ENCODE measurements at places on chromosomes 11 and 22.

DNA sequence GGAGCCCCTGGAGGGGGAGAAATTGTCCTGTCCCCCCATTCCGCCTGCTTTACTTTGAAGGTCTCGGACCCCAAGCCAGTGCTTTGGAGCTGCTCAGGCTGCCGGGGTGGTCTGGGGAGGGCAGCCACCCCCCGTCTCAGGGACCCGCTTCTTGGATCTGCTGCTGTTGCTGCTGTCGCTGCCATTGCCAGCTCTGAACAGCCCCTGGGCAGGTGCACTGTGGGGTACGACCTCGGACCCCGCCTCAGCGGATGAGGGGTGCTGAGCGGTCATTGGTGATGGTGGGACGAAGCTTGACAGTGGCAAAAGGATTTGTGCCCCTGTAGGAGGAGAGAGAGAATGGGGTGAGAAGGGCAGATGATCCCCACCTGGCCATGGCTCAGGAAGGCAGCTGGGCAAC lies 1.1 kb upstream of the SLC16A8 start:
- DNase-seq: no peak

DNA sequence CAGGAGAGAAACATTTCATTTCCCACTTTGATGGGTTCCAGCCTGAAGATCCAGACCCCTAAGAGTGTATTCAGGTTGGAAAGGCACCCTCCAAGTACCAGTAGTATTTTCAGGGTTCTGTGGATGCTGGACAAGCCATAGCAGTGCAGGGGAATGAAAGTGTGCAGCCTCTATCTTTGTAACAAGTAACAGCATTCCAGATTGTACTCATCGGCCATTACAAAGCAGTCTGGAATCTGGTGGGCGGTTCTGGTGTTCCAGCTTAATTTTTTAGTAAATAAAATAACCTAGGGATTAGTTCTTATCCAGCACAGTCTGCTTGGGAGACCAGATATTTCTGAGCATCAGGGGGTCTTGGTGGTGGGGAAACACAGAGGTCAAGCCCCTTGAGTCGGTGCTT lies 22.6 kb downstream of the APLNR start:
- no peak for DNase-seq

DNA sequence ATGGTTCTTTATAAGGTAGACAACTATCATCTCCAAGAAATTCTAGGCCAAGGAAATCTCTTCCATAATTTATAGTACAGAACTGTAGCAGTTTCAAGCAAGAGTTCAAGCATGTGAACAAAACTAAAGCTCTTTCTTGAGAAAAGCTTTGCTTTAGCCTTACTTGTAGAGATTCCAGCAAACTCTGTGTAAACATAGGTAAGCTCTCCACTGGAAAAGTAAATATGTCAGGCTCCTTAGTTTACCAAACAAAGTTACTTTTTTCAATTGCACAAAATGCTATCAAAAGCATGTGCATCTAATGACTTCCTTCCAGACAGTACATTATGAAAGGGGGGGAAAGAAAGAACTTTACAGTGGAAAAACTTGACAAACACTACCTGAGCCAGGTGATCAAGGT lies 125.0 kb downstream of the SIK3 start:
- no peak for DNase-seq

DNA sequence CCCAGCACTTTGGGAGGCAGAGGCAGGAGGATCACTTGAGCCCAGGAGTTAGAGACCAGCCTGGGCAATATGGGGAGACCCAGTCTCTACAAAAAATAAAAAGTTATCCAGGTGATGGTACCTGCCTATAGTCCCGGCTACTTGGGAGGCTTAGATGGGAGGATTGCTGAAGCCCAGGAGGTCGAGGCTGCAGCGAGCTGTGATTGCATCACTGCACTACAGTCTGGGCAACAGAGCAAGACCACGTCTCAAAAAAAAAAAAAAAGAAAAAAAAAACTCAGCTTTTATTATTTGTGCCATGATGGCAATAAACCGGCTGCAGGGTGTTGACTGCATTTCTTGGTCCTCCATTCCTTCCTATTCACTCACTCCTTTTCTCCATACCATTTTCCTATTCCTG lies 33.6 kb upstream of the TFIP11 start:
- no peak for DNase-seq

- DNase-seq: no peak
Measured at GRCh38 chr11:75195167-75195962, 44.5 kb downstream of the SLCO2B1 start.
